ENCODE measurements at places on chromosomes 7 and 10.

GRCh38 chr7:129298268-129298893 is 73.6 kb downstream of the AHCYL2 start:
- DNase-seq = no peak

- DNase-seq = no peak
Observed at GRCh38 chr7:98077762-98078161, 28.9 kb upstream of the LMTK2 start.

DNA sequence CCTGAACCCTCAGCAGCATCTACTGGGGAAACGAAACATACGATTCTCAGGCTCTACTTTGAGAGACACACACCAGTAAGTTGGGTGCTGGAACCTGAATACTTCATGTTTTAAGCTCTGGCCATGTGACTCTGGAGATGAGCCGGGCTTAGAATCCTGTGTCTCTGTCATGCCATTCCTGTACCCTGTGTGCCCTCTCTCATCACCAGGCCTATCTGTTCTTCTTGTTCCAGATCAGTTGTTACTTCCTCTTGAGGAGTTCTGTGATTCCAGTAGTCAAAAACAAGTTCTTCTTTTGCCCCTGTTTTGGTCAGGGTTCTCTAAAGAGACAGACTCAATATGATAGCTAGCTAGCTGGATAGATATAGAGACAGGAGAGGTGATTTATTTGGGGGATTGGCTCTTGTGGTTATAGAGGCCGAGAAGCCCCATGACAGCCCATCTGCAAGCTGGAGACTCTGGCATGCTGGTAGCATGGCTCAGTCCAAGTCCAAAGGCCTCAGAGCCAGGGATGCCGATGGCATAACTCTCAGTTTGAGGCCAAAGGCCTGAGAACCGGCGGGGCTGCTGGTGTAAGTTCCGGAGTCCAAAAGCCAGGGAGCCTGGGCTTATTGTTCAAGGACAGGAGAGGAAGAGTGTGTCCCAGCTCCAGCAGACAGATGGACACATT is 54.3 kb downstream of the CHN2 start:
- DNase-seq = no peak

GRCh38 chr7:28701731-28702130 is 256.4 kb downstream of the TRIL start:
- DNase-seq = no peak

DNA sequence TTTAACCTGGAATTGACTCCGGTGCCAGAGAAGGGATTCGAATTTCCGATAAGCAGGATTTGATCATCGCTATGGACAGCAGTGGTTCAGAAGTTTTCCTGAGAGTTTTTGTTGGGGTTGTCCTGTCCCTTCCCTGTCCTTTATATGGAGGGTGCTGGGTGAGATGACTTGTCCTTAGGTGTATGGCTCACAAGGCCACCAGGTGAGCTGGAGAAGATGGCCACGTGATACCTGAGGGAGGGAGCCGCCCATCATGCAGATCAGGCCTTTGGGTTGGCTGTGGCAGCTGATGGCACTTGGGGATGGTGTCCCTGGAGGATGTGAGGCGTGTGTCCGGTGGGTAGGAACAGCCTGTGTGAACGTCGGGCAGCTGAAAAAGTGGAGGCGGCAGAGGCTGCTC is 187.7 kb downstream of the PTPN20 start:
- no peak for DNase-seq

- no peak for DNase-seq
Observed at GRCh38 chr10:60266513-60266912, 123.2 kb downstream of the ANK3 start.

GRCh38 chr7:93923942-93924341 is 2.4 kb downstream of the GNG11 start:
- DNase-seq = no peak

- no peak for DNase-seq
Observed at GRCh38 chr7:3916146-3916545, 615.1 kb downstream of the SDK1 start.

DNA sequence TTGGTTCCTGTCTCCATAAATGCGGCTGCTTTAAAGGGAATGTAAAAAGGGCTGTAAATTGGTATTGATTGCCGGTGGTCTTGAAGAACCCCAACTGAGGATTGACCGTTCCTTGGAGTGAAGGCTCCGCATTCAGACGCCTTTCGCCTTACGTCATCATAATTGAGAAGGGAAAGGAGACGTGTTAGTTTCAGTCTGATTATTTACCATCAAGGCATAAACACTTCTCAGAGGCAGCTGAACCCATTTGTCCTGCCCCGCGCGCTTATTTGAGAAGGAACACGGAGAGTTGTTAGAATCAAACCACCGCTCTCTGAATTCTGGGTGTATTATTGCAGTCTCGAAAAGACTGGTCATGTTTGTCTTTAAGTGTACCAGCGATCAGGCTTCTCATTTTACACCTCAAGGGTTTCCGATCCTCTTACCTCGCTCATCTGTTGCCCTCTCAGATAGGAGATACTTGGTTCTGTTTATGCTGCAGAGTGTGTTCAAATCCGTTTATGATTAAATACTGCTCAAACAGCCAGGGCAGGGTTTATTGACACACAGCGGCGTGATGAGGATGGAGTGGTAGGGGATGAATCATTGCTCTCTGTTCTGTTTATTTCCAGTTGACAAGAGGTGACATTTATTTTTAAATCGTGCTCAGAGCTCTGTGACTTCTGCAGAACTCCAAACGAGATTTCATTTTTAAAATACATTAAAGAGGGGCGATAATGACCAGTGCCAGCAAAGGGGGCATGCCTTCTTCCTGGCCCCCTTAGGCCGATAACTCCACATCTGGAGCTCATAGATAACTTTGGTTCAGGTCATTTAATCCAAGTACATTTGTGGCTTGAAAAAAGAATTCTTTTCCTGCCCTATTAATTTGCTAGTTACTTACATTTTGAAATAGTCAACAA is 30.4 kb downstream of the FOXK1 start:
- no peak for DNase-seq

DNA sequence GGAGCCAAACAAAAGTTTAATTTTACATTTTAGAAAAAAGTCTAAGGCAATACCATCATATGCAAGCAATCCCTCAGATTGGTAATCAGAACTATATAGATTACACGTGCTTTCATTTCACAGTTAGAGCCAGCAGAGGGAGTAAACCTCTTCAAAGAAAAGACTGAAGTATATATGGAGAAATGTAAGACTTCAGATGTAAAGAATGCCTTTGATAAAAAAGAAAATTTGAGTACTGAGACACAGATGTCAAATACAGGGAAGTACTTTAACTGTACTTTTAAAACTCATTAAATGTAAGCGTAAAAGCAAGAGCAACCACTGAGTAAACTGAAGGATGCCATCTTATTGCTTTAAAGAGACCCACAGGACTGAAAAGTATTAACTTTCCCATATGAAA is 101.4 kb upstream of the FAM133B start:
- DNase-seq = peak; percentile 48

DNA sequence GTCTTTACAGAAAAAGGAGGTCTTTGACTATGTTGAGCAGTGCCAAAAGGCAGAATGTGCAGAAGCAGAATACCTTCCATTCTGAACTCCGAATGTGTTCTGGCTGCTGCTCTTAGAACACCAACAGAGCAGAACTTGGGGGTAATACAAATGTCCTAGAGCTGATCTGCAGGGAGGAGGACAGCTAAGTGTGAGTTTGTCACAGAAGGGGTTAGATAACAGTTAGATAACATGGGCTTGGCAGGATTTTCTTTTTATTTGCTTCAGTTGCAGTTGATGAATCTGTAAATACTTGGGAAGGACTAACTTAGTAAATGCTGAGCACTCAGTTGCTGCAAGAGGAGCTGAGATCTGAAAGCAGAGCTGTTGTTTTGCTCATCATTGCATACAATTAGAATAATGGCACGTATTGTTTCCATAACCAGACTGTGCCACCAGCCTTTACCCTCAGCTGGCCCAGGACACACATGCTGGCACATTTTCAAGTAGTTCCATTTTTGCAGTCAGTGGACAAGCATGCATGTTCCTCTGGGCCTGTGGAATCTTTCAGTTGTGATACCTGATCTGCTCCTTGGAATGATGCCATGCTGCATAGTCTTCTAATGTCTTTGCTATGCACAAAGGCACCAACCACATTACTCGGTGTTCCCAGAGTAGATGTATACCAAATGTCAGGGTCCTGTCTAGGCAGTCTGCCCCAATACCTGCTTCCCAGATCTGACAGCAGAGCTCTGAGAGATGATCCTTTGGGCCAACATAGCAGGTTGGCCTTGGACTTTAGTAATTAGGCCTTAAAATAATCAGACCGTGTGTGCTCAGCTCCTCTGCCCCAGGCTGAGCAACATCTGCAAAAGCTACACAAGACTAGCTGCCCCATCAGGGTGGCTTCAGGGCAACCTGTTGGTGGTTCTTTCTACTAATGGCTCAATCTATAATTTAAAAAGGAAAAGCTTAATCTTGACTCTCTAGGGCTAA is 55.7 kb downstream of the GSDME start:
- DNase-seq = peak; percentile 48

- no peak for DNase-seq
Observed at GRCh38 chr10:70765794-70766594, 19.2 kb downstream of the TBATA start.

DNA sequence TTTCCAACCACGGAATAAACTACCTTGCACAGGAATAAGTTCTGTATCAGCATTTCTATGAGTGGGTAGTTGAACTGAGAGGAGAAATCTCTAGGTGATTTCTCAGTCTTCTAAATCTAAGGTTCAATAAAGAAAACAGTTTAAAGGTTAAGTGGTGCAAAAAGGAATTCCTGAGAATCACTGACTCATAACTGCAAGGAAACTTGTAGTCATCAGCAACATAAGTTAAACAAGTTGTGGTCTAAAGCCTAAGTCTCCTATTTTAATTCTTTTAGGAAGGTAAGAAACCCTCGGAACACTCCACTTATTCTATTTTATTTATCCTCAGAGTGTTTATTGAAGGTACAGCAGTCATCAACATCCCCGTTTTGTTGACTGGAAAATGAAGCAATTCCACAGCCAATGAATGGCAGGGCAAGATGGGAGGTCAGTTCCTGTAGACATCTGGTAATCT is 92.4 kb upstream of the PIK3CG start:
- no peak for DNase-seq

DNA sequence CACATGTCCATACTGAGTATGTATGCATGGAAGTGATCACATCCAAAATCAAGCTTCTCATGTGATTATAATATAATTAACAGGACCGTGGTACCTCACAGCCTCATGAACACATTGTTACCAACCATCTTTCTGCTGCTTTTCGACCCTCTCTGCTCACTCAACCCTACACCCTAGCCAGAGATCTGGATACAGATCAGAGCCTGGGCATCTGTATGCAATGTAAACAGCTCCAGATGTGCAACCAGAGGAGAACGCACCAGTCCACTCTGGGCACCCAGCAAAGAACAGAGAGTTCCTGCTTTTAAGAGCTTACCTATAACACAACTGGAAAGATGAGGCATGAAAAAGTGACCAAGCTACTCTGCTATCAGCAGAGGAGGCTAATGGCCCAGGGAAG is 145.1 kb downstream of the FGFR2 start:
- no peak for DNase-seq

DNA sequence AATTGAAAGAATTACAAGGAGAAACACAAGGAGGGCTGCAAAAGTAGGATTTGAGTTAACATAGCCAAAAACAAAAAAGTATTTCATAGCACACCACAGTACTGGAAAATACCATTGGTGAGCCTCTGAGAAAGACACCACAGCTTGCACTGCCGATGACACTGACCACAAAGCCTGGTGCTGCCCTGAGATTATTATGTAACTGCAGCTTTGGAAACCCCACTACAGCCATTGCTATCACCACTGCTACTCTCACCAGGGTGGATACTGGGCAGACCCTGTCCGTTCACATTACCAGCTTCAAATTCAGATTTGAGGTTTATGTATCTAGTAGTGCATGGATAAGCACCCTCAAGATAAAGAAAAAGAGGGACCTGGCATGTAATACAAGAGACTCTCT is 1246.7 kb upstream of the SORCS1 start:
- no peak for DNase-seq

- DNase-seq = no peak
Observed at GRCh38 chr10:6701289-6701688, 121.2 kb upstream of the PRKCQ start.

GRCh38 chr7:139421123-139421522 is 61.4 kb downstream of the LUC7L2 start:
- DNase-seq = no peak

DNA sequence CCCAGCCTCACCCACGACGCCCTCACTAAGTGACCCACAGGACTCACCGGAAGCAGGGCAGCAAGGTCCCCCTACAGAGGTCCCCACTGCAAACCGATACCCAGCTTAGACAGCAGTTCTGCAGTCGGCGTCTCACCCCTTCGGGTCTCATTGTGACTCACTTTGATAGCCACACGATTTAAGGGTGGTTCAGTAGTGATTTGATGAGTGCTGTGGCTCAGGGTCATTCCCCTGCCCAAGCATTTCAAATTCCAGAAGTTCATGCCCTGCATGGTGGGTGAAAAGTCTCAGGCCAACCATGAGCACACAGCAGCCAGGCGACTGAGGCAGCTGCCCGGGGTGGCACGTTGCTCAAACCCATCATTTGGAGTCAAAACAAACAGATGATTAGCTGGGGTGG is 93.2 kb downstream of the EGFR start:
- no peak for DNase-seq

DNA sequence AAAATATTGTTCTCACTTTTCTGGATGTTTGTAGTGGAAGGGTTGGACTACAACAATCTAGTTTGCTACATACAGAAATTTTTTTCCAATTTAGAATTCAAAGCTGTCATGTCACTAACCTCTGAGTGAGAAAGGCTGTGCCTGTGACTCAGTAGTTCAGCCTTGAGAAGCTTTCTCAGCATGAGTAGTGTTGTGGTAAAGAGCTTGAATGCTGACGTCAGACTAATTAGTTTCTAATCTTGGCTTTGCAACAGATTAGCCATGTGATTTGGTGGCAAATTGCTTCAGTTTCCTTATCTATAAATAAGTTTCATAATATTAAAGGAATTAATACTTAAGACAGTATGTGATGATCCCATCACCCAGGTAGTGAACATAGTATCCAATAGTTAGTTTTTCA is 83.8 kb downstream of the ABCA13 start:
- no peak for DNase-seq

DNA sequence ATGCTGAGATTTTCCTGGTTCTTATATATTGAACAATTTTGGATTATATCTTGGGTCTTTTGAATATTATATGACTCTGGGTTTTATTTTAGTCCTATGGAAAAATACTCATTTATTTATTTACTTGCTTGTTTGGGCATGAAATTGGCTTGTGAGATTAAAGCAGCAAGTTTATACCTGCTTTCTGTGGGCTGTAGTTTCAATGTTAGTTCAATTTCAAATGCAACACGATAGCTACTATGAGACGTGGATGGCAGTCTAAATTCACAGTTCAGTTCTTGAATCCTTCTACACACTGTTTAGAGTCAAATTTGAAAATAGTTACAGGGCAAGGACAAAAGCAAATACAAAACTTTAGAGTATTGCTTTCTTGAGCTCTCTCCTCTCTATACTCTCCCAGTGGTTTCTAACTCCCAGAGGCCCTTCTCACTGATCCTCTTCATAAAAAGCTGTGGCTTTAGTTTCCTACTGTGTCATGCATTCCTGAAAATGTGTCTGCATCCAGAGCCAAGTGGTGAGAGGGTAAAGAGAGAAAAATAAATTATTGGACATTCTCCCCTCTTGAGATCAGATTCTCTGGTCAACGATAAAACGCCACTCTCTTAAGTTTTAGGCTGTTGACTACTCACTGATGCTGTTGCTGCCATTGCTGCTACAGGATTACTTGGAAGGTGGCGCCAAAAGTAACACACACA is 34.4 kb downstream of the POLR1F start:
- no peak for DNase-seq

GRCh38 chr7:132666774-132667172 is 90.5 kb upstream of the PLXNA4 start:
- no peak for DNase-seq
